ENCODE measurements at places on chromosomes 11 and 22.
A peak's percentile ranks its signal among the peaks of the same experiment; 100 is the strongest.

- DNase-seq, result no peak
Observed at GRCh38 chr11:116519499-116519898, 253.3 kb downstream of the BUD13 start.

DNA sequence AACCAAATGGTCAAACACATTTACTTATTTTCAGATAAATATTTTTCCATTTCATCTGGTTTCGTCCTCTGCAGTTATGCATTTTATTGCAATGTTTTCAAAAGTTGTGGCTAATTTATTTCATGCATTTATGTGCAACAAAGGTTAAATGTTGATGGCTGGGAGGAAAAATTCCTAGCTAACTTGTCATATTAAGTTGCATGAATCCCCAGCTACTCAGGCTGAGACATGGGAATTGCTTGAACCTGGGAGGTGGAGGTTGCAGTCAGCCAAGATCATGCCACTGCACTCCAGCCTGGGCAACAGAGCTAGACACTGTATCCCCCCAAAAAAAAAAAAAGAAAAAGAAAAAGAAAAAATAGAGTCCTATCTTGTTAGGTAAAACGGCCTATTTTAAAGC, 1862.4 kb upstream of the RAG2 start:
- no peak for DNase-seq

GRCh38 chr11:44654596-44654995, 72.2 kb upstream of the TSPAN18 start:
- DNase-seq, result no peak

DNA sequence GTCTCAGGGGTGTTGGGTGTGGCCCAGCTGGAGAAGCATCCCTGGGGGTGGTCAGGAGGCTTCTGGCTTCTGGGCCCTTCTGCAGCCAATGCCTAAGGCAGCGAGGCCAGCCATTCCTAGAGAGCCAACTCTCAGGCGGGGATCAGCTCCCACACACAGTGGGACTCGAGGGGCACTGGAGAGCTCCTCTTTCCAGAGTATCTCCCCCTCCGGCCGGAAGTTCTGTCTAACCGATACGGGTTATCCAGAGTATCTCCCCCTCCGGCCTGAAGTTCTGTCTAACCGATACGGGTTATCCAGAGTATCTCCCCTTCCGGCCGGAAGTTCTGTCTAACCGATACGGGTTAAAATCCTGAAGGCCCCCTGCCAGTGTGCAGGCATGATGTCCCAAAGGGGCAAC, 71.2 kb upstream of the B3GAT1 start:
- DNase-seq, result no peak

DNA sequence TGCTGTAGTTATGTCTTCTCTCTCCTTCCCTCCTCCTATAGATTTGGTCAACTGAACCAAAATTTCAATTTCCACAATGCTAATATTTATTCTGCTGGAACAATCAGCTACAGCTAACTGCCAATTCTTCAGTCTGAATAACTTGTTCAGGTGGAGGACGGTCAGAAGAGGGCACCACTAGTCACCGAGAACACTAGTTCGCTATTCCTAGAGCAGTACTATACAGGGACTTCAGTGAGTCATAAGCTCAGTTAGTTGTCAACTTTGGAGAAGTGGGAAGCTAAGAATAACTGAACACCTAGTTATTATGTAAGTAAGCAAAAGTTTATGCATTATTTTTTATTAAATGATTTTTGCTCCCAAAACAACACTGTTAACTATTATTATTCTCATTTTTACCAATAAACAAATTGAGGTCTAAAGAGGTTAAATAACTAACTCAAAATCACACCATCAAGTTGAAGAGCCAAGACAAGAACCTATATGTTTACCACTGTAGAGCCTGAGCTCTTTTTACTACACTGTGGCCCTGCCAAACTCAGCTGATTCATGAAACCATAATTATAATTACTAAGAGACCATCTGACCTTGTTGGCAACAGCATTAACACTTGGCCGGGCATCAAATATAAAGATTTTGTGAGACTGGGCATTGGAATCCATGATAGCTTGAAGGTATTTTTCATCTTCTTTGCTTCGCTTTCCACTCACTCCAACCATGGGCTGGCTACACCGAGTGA, 59.0 kb downstream of the CEP57 start:
- no peak for DNase-seq

- no peak for DNase-seq
Observed at GRCh38 chr22:49769691-49770546, 57.8 kb downstream of the BRD1 start.

DNA sequence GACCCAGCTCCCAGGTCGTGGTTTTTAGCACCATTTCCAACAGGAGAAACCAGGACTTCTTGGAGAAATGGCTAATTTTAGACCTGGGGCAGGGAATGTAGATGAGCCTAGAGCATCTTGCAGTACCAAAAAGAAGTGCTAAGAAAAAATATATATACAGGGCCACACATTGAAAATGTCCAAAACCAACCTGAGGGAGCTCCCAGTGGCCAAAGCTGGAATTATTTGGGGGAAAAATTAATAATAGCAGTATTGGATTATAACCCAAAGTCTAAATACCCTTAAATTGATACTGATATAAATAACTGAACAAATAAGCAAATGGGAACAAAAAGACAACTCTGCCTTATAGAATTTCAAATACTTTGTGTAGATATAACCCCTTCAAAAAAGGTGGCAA, 108.0 kb downstream of the PARVA start:
- no peak for DNase-seq

- DNase-seq, result no peak
Observed at GRCh38 chr22:45976254-45977002, 534 bp downstream of the WNT7B start.

DNA sequence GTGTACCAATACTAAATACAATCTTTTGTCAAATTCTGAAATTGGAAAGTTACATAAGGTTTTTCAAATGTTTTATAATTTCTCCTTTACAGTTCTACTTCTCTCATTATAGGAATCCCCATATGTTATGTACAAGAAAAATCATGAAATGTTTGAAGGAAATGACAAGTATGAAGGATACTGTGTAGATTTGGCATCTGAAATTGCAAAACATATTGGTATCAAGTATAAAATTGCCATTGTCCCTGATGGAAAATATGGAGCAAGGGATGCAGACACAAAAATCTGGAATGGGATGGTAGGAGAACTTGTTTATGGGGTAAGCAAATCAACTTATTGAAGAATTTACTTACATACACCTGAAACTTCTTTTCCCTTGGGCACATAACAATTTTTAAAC, 103.4 kb downstream of the MSANTD4 start:
- no peak for DNase-seq

DNA sequence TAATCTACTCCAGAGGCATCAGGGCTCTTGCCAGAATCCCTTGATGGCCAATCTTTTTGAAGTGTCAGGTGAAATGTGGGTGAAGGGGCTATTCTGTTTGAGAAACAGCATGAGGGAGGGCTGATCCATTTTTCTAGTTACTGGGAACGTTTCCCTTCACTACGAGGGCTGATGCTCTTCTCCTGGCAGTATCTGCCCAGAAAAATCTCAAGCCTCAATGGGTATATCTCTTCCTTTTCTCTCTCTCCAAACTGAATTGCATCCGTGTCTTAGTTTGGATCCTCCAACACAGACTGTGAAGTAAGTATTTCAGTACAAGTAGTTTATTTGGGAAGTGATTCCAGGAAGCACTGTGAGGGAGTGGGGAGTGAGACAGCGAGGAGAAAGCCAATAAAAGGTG, 113.0 kb upstream of the NAV2 start:
- DNase-seq, result no peak

- DNase-seq, result no peak
Observed at GRCh38 chr22:30181459-30182349, 64.9 kb downstream of the LIF start.

GRCh38 chr22:20305894-20306645, 13.8 kb downstream of the DGCR6L start:
- DNase-seq, result no peak

GRCh38 chr22:25564320-25564978, at the start of gene GRK3:
Gene GRK3 (plus strand): TSS chr22:25564675. CDS start chr22:25565041, 366 bp downstream.
- peak; percentile 40 for DNase-seq

- no peak for DNase-seq
Observed at GRCh38 chr11:5553343-5553742, 5.0 kb upstream of the OR52H1 start.

- no peak for DNase-seq
Observed at GRCh38 chr22:37219533-37219932, 7.3 kb upstream of the SSTR3 start.

DNA sequence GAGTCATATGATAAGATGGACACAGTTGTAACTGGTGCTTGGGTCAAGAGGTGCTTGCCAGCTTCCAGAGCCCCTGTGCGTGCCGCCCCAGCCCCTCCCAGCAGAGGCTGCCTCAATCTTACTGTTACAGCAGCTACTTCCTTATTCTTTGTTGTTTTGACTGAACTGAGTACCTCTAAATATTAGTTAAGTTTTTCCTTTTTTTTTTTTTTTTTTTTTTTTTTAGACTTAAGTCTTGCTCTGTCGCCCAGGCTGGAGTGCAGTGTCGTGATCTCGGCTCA, 8.8 kb downstream of the ZBED4 start:
- DNase-seq, result no peak

DNA sequence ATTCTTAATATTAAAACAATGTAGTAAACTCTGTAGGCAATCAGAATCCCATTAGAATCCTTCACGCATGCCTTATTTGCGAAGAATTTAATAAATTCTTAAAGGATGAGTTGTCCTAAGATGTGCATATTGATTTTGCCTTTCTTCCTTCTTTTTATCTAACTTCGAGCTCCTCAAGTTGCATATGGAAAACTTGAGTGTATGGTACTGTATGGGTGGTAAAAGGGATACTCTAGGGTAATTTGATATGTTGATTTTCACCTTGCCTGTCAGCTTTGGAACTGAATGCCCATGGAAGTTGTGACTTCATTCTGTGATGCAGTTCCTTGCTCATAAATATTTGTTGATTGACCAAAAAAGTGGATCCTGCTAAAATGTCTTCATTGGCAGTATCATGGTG, 193.8 kb downstream of the DDX10 start:
- no peak for DNase-seq

GRCh38 chr22:44705022-44705297, 3.0 kb downstream of the PRR5 start:
- DNase-seq, result no peak

DNA sequence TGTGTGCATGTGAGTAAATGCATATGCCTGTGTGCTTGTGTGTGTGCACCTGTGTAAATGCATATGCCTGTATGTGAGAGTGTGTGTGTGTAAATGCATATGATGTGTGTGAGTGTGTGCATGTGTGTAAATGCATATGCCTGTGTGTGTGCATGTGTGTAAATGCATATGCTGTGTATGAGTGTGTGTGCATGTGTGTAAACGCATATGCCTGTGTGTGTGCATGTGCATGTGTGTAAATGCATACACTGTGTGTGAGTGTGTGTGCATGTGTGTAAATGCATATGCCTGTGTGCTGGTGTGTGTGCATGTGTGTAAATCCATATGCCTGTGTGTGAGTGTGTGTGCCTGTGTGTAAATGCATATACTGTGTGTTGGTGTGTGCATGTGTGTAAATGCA, 37.8 kb downstream of the GGTLC2 start:
- DNase-seq, result no peak
